WTC11 (cell line): ENCODE measurements at places on chromosomes 3 and 15.
A peak's percentile ranks its signal among the peaks of the same experiment; 100 is the strongest.

GRCh38 chr15:99099661-99100060 lies 5.2 kb upstream of the SYNM start:
- no peak for DNase-seq

- DNase-seq: peak; percentile 25
Observed at GRCh38 chr3:127182848-127183714, 9.8 kb upstream of the PRR23E start.

DNA sequence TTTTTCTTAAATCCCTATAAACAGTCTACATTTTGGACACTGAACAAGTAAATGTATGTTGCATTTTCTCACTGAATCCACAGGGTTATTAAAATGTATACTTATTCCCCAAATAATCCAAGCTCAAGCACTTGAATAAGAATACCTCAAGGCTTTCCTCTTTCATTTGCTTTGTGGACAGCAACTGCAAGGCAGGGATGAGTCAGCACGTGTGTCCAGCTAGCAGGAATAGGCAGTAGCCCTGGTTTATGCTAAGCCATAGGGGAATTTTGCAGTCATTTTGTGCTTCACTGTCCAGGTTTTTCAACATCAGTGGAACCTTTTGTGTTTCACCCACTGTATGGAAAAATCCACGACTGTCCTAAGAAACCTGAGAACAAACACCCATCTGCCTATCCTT lies 96.7 kb upstream of the KCNMB2 start:
- DNase-seq: no peak

DNA sequence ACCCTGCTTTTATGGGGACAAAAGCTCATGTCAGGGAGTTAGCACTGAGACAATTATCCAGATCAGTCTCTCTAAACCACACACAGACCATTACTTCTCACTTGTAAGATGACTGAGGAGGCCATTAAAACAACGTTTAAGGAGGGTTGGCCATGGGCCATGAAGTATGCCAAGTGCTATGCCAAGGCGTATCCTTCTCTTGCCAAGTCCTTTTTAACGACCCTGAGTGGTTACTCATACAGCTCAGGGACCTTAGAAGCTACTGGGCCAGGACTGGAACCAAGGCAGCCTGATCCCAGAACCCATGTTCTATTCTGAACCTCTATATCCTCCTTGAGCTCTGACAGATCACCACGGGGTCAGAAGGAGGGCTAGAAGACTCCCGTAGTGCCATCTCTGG lies 50.0 kb downstream of the NMNAT3 start:
- DNase-seq: no peak

DNA sequence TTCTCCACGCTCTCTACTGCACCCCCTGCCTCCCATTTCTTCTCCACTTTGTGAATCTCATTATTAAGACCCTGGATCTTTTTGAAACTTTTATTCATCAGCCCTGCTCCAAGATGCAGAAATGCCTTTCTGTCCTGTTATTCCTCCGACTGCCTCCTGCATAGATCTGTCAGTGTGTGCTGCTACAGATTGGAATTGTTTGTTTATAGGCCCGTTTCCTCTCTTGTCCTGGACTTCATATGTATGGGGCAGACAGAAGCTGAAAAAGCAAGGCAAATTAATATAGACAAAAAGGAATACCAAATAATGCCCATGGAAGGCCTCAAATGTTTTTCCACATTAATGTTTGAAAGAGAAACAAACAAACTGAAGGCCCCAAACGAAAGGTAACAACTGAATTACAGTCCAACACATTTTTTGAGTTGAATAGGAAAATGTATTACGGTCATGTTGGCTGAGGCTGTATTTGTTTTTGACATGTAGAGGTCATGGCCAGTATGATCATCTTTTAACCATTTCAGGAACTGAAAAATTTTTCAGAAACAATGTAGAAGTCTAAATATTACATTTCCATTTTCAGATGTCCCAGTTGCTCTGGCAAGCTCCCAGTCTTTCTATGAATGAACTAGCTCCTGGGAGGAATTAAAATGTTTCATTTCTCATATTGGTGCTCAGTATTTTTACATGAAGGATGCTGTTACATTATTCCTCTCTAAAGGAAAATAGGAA lies 8.8 kb downstream of the CHST2 start:
- DNase-seq: no peak

GRCh38 chr3:28577941-28578500 lies 229.4 kb upstream of the AZI2 start:
- DNase-seq: no peak

- DNase-seq: no peak
Observed at GRCh38 chr3:120471643-120472042, 20.9 kb upstream of the FSTL1 start.

DNA sequence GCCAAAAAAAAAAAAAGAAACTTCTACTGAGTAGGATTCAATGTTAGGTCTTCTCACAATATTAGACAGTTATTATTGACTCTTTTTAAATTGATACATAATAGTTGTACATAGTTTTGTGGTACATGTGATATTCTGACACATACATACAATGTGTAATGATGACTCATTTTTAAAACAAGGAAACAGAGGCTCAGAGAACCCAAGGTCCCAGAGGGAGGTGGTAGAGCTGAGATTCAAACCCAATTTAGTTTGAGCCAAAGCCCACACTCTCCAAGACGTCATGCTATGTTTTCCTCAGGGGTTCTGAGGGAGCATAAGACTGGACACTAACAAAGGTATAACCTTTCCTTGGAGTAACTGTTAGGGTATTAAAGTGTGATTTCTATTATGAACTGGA lies 40.6 kb downstream of the MYO5C start:
- DNase-seq: no peak

- DNase-seq: no peak
Observed at GRCh38 chr3:173650596-173650995, 253.1 kb downstream of the NLGN1 start.

- no peak for DNase-seq
Observed at GRCh38 chr15:65201918-65202317, 9.4 kb downstream of the CILP start.

- DNase-seq: peak; percentile 91
Observed at GRCh38 chr15:27017168-27017809, 46.3 kb downstream of the GABRG3 start.

DNA sequence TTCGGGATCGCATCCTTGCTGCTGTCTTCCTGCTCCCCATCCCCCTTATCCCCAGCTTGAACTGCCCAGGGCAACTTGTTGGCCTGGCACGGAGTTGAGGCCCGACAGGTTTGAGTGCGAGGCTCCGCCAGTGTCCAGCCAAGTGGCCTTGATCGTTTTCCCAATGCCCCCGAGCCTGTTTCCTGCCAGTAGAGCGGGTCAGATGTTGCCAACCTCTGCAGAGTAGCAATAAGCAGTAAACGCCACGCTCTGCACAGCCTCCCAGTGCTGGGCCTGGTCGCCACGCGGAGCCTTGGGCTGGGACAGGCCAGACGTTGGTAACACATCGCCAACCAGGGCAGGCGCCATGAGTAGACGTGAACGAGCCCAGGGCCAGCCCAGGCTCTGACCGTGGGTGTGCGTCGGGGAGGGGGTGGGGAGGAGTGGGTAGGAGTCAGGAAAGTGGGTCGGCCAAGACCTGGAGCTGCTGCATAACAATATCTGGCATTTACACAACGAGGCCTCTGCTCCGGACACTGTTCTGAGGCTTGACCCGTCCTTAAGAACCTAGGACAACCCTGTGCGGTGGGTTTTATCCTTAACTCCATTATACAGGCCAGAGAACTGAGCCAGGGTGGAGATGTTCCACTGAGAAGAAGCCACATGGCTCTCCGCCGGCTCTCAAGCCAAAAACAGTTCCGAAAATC lies 444 bp upstream of the ABHD14A start:
- no peak for DNase-seq

DNA sequence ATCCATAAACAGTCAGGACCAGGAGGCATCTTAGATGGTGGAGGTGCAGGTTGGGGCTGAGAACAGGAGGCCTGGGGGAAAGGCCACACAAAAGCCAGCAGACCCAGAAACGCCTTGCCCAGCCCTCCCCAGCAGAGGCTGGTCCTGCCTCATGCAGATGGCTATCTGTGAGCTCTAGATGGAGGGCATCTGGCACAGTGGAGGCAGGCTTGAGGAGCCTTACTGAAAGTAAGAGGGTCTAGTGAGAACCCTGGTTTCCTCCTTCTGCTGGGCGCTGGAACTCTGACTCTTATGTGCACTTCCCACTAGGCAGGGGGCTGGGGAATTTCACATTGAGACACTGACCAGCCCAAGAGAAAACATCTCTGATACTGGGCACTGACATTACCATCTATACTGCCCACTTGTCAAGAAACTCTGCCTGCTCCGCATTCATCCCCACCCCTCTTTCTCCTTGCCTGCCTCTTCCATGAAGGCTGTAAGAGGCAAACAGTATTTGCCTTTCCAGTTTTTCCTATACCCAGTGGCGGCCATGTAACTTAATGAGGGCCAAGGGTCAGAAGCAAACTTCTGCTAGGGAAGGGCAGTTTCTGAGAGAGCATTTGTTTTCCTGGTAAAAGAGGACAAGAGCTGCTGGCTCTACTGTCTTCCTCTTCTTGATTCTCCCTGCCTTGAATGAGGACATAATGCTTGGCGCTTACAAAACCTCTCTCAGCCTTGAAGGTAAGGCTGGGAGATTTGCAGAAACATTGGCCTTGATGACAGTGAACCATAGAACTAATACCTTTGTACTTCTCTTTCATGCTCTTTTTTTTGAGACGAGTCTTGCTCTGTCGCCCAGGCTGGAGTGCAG lies 4.4 kb upstream of the SCN5A start:
- no peak for DNase-seq

GRCh38 chr3:105235785-105236184 lies 130.9 kb upstream of the ALCAM start:
- no peak for DNase-seq

DNA sequence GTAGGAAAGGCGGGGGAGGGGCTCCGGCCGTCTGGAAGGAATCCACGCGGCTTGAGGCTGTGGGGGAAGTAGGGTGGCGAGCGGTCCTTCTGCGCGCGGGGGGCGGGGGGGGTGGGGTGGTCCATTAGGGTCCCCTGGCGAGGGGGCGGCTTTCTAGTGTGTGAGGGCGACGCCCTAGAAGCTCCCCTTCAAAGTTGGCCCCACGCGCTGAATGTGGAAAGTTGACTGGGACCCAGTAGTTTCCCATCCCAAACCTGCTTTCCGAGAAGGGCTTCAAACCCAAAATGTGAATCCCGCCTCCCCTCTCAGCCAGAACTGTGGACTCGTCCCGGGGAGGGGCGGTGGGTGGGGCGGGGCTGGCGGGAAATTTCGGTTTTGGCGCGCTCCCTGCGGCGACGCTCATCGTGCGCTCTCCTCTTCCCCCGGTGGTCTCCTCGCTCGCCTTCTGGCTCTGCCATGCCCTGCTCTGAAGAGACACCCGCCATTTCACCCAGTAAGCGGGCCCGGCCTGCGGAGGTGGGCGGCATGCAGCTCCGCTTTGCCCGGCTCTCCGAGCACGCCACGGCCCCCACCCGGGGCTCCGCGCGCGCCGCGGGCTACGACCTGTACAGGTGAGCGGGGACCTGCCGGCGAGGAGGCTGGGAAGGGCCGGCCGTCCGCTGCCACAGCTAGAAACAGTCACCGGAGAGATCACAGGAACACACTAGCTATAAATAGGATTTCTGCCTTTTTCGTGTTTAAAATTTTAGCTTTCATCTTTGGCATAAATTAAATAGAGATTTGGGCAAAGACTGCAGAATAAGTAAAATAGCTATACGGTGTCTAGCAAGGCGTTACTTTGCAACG lies 790 bp downstream of the DUT start:
- peak; percentile 70 for DNase-seq

DNA sequence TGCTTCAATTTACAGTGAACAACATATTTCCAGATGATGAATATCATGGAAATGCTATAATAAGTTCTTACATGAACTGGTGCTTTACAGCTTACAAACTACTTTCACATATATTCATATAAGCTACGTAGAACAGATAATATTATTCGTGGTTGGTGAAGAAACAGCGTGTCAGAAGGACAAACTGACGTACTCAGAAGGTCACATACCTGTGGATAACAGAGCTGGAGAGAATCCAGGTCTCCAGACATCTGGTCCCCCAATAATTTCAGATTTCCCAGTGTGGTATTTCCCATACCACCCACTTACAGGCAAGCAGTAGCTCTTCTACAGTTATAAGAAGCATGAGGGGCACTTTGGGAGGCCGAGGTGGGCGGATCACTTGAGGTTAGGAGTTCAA lies 156.6 kb downstream of the PLD1 start:
- DNase-seq: no peak

- DNase-seq: peak; percentile 65
Observed at GRCh38 chr3:50322386-50323091, at the start of gene HYAL2. TSS of gene HYAL2 (minus strand) at chr3:50322745. CDS start at chr3:50320489, 2,256 bp downstream.

- no peak for DNase-seq
Observed at GRCh38 chr15:75346796-75347221, at the start of gene NEIL1. TSS of gene NEIL1 (plus strand) at chr15:75347039. CDS start at chr15:75348906, 1,867 bp downstream.

DNA sequence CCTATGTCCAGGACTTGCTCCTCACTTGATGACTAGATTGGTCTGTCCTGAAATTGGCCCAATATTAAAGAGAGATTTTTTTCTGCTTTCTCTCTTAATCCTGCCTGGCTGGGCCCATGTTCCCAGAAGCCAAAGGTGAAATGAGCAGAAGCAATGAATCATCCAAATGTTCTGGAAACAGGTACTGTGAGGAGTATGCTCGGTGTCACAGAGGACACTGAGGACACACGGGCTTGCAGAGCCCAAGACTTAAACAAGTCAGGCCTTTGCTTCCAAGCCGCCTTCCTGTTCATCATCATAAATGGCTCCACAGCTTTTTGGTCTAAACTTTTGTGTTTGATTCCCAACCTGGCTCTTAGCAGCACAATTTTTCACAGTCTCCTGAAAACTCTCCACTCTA lies 31.4 kb downstream of the EIF3J start:
- no peak for DNase-seq

DNA sequence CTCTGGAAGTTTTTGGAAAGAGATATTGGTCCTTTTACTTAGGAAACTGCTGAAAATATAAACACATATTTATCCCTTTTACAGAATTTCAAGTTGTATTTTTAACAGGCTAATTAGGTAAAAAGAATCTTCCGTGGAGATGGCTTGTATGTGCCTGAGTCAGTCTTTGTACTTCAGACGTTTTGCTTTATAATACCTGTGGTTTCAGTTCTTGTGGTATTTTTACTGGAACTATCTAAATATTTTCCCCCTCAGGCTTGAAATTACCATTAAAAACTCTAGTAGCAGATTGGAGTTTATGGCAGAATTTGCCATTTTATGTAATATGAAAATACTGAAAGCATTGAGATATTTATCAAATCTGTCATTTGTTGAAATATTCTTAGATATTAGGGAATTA lies 151.6 kb upstream of the CGNL1 start:
- no peak for DNase-seq

- no peak for DNase-seq
Observed at GRCh38 chr15:67133026-67133425, 67.6 kb downstream of the SMAD3 start.

DNA sequence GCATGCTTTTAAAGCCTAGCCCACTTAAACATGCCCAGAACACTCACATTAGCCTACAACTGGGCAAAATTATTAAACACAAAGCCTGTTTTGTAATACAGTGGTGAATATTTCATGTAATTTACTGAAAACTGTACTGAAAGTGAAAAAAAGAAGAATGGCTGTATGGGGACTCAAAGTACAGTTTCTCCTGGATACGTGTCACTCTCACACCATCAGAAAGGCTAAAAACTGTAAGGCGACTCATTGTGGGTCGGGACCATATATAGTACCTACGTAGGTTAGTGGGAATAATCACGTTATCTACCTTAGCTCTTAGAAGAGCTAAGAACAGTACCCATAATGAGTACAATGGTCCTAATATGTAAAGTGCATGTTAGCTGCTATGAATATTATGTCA lies 80.2 kb upstream of the SPATA12 start:
- no peak for DNase-seq

GRCh38 chr3:28835751-28836150 lies 445.1 kb upstream of the RBMS3 start:
- peak; percentile 28 for DNase-seq
